ENCODE measurements at places on chromosomes 1 and 21.

- no peak for DNase-seq
Observed at GRCh38 chr1:1354271-1355247, 3.8 kb downstream of the MXRA8 start.

DNA sequence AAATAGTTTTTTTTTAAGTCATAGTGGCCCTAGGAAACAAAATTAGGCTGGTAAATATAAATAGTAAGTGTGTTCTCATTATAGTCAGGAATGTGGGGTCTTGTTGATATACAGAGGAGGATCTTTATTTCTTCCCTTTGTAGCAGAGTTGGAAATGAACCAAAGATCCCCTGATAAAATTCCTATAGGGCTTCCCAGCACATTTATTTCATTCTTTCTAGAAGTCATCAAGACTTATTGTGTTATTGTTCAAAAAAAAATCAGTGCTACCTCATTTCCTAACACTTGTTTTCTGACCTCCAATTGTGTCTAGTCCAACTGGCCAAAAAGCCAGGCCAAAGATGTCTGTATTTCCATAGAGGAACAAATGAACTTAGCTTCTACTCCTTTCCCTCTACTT lies 7.6 kb upstream of the PLEKHO1 start:
- no peak for DNase-seq

DNA sequence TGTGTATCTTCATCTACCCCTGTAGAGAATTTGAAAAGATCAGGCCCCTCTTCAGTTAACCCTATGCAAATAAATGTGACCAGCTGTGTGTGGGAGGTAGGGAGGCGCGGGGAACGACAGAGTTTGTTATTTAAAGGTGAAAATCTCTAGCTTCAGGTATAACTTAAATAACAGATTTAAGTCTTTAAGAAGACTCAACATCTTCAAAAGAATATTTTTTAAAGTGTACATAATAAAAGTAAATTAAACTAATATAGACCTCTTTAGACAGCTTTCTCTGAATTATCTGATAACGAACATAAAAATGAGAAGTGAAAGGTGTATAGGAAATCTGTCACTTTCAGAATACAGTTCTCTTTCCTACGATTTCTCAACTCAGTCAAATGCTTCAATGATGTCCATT lies 16.0 kb downstream of the ANGPTL3 start:
- DNase-seq, result no peak

DNA sequence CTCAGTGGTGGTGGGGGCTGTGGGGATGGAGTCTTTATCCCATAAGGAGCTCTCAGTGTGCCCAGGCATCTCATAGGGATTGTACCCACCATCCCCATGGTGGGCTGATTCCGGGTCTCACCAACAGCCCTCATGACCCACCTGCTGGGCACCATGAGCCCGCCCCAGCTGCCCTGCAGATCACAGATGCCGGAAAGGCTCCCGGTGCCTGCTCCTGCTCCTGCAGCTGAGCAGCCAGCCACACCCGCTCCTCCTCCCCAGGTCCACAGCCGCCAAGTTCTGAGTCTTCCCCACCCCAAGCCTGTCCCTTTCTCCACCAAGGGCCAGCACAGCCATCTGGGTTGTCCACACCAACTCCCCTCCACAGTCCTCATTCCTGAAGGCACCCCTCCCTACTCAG lies 15.5 kb upstream of the TSPEAR start:
- DNase-seq, result peak; percentile 18

- DNase-seq, result no peak
Observed at GRCh38 chr21:36706482-36706852, 7.6 kb downstream of the SIM2 start.

GRCh38 chr1:20775700-20776099 lies 11.4 kb downstream of the HP1BP3 start:
- no peak for DNase-seq

DNA sequence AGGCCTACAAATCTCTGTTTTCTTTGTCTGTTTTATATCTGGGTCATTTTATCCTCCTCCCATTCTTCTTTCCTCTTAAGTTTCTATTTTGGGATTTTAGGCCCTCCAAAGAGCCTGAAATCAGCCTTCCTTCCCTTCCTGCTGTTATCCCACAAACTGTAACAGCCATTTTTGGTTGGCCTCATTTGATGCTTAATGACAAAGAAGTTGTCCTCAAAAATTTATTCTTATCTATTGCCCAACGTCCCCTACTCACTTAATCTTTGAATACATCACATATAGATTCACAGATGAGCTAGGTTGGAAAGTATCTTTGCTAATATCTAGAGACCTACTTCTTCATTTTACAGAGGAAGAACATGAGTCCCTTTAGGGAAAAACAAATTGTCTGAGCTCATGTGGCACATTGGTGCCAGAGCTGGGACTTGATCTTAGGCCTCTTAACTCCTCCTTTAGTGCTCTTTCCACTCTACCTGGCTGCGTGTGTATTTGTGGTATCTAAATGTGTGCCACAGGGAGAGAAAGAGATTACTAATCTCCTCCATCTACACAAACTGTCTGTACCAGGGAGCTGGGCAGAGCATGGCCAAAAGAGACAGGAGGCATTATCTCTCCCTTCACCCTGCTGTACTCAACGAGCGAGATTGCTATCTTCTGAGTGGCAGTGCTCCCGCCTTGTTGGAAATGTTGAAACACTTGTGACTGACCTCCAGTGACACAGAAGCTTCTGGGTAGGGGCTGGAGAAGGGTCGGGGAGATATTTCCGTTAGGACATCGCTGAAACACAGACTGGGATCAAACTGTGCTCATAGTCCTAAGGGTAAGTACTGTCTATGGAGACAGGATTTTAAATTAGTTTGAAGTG lies 30.1 kb downstream of the RHEX start:
- no peak for DNase-seq

DNA sequence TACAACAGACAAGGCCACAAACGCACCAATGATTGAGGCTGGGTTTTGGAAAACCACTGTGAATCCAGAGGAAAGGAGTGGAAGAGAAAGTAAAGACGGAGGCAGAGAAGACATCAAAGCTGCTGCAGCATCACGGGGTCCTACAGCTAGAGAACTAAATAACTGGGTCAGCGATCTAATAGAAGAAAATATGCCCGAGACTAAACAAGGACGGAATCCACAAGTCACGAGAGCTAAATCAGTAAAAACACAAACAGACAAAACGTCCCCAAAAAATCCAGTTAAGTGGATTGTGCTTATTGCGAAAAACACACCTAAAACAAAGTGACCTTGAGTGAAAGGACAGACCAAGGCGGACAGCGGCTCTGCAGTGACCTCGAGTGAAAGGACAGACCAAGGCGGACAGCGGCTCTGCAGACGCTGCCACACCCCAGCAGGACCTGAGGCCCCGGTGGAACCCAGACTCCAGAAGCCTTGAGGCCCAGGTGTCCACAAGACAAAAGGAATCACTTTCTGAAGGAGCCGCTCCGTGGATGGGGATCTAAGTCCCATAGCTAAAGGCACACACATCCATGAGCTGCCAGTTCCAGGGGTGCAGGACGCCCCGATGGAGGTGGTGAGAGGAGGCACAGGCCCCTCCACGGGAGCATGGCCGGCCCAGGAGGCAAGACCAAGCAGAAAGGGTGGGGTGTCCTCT lies 6.0 kb downstream of the FTCD start:
- no peak for DNase-seq

DNA sequence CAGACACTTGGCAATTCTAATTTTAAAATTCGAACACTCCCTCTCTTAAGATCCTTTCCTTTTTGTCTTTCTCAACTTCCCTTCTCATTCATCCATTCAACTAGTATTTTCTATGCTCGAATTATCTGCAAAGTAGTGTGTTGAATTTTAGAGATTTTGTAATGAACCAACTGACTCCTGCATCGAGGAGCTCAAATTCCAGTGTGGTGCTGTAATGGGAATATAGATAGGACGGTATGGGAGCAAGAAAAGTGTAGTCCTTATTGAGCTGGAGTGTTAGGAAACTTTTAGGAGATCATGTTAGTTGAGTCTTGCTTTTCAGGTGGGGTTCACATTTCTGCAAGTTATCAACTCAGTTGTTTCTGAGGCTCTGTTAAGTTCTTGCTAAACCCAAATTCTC lies 897.5 kb downstream of the TTLL7 start:
- no peak for DNase-seq
